ENCODE measurements at places on chromosomes 7 and 10. TPM values are rescaled to one million over a fixed set of nuclear protein-coding genes. Genes with fewer than 3 reads are reported as not detected.

DNA sequence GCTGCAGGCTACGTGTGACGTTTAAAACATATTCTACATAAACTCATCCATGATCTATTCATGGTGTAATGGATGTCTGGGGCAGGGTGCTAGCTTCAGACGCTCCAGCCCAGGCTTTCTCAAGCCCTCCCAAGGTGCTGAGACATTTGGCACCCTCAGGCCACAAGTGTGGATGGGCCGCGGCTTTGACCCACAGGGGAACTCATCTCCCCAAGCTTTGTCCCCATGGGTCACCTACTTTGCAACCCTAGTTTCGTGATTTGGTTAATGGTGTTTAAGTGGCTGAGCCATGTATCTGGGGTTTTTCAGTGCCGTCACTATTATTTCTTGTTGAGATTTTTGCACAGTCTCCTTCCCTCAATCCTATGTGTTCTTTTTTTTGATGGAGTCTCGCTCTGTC is 66.0 kb downstream of the GRK5 start:
- DNase-seq = no peak

GRCh38 chr7:78718212-78718611 is 735.3 kb downstream of the MAGI2 start:
- no peak for DNase-seq

GRCh38 chr10:97011397-97011796 is 174.4 kb downstream of the SLIT1 start:
- no peak for DNase-seq

GRCh38 chr10:70804421-70804808 is 11.3 kb upstream of the SGPL1 start:
- DNase-seq = no peak

- no peak for DNase-seq
These were observed 52.9 kb downstream of the CYP26A1 start for GRCh38 chr10:93126483-93127052.

The CPEB3 gene
- polyA plus RNA-seq = 2.5 TPM

- DNase-seq = no peak
These were observed 451.5 kb upstream of the SEMA3D start for GRCh38 chr7:85638394-85638793.

- no peak for DNase-seq
These were observed 295.4 kb downstream of the PRPF18 start for GRCh38 chr10:13882119-13882711.

The NEUROG3 gene
- not detected for polyA plus RNA-seq

The ADARB2 gene
- not detected for polyA plus RNA-seq

The NXPH1 gene
- polyA plus RNA-seq = not detected

The SPRN gene
- polyA plus RNA-seq = 0.47 TPM

DNA sequence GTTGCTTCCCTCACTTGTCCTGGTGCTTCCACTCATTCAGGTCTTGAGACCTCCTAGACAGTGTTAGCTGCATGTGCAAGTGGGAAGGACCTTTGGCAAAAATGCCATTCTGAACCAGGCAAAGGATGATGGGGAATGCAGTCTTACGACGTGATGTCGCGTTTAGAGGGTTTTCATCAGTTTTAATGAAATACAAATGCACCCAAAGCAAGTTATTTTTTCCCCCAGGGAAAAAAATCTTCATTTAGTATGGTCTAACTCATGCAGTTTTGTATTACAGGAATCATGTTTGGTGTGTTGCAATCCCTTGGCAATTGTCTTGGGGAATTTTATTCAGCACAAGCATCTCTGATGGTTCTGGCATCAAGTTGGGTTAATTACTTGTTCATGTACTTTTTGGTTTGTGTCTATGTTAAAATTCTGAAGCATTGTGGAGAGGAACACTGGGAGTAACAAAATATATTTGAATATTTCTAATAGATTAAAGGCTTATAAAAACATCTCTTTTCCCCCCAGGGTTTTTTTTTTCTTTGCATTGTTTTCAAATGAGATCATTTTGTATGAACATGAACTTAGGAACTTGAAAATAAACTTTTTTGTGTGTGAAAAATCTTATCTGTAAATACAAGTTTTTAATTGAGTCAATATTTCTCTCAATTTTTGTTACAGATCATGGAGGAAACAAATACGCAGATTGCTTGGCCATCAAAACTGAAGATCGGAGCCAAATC is 188.9 kb downstream of the BICC1 start:
- no peak for DNase-seq

Data from naive B cell (primary cell).